ENCODE measurements at places on chromosomes 3 and 15. TPM values are rescaled to one million over a fixed set of nuclear protein-coding genes. Genes with fewer than 3 reads are reported as not detected.

OR5K2 gene
- not detected for polyA plus RNA-seq

ZNF80 gene
- polyA plus RNA-seq: not detected

ZIC4 gene
- polyA plus RNA-seq: not detected

SI gene
- not detected for polyA plus RNA-seq

SPTBN5 gene
- polyA plus RNA-seq: not detected

PLA1A gene
- polyA plus RNA-seq: not detected

GOLGA8J gene
- polyA plus RNA-seq: not detected

SH2D7 gene
- not detected for polyA plus RNA-seq

PAQR9 gene
- not detected for polyA plus RNA-seq

CEMIP gene
- not detected for polyA plus RNA-seq

NR2E3 gene
- 0.78 TPM for polyA plus RNA-seq

SCG5 gene
- polyA plus RNA-seq: not detected

All from IgD-negative memory B cell (primary cell).